Spinal cord (tissue), 10 donors: ENCODE measurements at places on chromosomes 1 and 21. TPM values are rescaled to one million over a fixed set of nuclear protein-coding genes. Genes with fewer than 3 reads are reported as not detected.

FNDC10 gene
- total RNA-seq: 6.0 TPM

GRCh38 chr1:201602413-201603265 is 63.7 kb downstream of the NAV1 start:
- DNase-seq: no peak

DNA sequence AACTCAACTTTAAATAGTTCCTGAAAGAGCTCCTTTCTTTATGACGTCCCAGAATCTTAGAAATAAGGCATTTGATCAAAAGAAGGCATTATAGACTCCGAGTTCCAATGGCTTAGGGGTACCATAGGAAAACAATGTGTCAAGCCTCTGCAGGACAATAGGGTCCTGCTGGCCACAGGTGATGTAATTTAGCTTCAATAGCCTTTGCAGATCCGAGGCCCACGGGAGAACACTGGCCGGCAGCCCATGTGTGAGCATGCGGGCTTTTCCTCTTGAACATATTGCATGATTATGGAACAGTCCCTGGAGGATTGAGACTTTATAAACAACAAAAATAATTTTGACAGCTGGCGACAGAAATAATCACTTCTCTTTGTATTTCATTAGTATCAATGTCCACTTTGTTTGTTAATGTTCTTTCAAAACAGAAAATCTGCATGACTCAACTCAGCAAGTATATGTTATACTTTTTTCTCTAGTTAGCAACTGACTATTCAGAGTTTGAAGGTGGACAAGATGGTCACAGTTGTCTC is 49.0 kb upstream of the NR5A2 start:
- no peak for DNase-seq

SLC45A1 gene
- total RNA-seq: 3.3 TPM

DIRAS3 gene
- 6.2 TPM for total RNA-seq

DNASE2B gene
- 0.22 TPM for total RNA-seq

OR10J1 gene
- total RNA-seq: not detected

KCNT2 gene
- 32.3 TPM for total RNA-seq

- DNase-seq: no peak
These were observed 39.7 kb downstream of the CHML start for GRCh38 chr1:241600496-241600901.

GRCh38 chr21:44929242-44929798 is 8.6 kb upstream of the ITGB2 start:
- no peak for DNase-seq

DNA sequence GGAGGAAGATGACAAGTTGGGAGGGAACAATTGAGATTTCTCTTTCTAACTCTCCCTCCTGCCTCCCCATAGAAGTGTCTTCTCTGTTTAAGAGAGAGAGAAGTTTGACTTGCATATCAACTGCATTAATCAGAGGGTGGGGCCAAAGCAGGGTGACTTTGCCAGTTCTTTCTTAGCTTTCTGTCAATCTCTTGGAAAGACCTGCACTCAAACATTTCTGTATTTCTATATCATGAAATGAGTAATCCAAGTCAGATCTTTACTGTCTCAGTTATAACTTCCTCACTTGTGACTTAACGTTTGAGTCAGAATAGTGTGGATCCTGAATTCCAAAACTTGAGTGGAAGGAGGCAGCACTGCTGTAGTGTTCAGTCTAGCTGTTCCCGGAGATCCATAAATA is 180.8 kb upstream of the KCNK2 start:
- DNase-seq: no peak

DNA sequence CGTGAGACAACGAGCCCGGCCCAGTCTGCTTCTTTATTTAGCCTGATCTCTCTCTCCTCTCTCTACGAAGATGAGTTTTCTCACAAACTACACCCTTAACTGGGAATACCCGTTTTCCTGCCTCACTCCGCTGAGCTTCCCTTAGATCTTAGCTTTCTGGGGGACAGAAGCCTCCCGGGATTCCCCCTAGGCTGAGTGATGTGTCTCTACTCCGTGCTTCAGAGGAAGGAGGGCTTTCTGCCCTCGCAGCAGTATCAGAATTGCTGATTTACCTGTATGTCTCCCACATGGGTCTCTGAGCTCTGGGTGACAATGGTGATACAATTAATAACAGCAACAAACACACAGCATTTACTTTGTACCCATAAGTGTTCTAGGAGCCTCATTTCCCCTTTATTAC is 1.0 kb downstream of the ZBTB17 start:
- DNase-seq: no peak

DNA sequence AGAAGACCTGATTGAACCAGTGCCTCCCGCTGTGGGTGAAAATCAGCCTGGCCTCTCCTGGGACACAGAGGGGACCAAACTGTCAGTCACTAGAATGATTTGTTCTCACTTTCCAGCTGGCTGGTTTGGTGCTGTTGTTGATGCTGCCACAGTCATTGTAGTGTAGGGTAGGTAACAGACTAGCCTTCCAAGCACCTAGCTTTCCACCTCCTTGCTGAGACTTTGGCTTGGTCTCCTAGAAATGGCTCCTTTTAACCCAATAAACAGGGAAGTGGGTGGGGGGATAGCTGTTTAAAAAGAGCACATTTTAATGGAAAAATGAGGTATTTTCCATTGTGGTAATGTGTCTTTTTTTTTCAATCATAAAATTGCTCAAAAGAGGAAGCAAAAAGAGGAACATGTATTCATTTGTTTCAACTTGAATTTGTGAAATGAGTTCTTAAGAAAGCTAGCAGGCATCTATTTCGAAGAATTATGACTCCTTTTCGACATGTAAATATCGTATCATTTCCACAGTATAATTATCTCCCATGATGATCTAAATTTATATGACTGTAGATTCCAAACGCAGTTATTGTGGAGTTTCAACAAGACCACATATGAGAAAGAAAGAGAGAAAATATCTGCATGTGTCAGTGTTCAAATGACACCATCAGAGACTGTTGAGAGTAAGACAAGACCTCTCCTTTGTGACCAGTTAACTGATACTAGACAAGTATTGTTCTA is 190.1 kb downstream of the HLX start:
- DNase-seq: no peak

GRCh38 chr1:111819566-111820263 is 64.0 kb downstream of the DDX20 start:
- DNase-seq: no peak

DNA sequence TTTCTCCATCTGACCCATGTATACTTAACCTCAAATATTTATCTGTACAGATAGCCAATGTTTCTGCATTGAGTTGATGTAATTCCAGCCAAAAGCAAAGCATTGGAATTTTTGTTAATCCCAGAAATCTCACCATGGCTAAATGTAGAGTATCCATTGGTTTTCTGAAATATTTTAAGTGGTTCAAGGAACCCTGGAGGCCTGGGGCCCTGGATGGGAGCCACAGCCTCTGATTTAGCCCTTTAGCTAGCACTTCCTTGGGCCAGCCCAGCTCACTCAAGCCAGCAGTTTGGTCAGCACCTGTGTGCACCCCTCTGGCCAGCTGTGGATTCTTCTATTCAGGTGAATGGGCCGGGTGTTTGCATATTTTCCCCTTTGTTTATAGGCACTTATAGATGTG is 18.8 kb upstream of the EPS8L3 start:
- no peak for DNase-seq

DNA sequence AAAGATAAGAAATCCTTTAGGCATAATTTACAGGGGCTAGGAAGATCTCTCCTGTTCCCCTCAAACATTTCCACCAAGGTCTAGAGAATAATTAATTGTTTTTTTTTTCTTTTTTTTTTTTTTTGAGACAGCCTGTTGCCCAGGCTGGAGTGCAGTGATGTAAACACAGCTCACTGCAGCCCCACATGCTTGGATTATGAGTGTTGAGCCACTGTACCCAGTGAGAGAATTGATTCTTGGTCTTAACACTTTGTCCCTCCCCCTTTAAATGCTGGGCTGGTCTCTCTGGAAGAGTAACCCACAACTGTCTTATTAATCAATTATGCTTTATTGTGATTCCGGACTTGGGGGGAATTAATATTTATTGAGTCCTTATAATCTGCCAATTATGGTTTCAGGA is 33.4 kb downstream of the ATF3 start:
- DNase-seq: no peak
